ENCODE measurements at places on chromosomes 5 and 9.

- DNase-seq = peak; percentile 26
Observed at GRCh38 chr5:135398160-135398854, 724 bp downstream of the MACROH2A1 start.

DNA sequence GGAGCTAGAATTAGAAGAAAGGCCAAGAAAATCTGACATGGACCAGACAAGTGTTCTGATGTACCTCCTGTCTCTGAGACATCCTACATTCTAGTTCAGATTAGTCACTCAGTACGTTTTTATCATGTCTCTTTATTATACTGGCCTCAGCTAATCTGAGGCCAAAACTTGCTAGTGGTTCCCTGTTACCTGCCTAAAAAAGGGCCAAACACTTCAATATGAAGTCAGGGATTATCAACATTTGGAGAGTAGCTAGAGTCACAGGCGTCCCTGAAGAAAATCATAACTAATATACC lies 587.4 kb downstream of the PRELID2 start:
- no peak for DNase-seq

- peak; percentile 70 for DNase-seq
Observed at GRCh38 chr5:167743695-167744464, 547.6 kb upstream of the WWC1 start.

- no peak for DNase-seq
Observed at GRCh38 chr5:58085800-58086199, 374.1 kb downstream of the PLK2 start.

- no peak for DNase-seq
Observed at GRCh38 chr5:3201941-3202340, 393.7 kb upstream of the IRX1 start.

DNA sequence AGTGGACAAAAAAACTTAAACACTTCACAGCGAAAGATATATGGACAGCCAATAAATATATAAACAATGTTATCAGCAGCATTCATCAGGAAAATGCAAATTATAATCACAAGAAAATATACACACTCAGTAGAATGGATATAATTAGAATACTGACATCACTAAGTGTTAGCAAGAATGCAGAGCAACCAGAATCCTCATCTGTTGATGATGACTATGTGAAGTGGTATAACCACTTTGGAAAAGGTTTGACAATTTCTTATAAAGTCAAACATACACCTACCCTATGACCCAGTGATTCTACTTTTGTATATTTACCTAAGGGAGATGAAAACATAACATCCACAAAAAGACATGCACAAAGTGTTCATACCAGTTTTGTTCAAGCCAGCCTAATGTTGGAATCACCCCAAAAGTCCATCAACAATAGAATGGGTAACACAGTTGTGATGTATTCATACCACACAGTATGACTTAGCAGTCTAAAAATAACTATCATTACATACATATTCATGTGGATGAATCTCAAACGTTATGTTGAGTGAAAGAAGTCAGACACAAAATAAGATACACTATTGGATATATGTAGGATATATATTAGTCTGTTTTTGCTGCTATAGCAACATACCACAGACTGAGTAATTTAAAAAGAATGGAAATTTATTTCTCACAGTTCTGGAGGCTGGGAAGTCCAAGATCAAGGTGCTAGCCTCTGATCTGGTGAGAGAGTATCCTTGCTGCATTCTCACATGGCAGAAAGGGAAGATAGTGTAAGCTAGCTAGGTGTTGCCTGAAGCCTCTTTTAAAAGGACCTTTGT lies 148.8 kb upstream of the ADAMTSL1 start:
- no peak for DNase-seq

DNA sequence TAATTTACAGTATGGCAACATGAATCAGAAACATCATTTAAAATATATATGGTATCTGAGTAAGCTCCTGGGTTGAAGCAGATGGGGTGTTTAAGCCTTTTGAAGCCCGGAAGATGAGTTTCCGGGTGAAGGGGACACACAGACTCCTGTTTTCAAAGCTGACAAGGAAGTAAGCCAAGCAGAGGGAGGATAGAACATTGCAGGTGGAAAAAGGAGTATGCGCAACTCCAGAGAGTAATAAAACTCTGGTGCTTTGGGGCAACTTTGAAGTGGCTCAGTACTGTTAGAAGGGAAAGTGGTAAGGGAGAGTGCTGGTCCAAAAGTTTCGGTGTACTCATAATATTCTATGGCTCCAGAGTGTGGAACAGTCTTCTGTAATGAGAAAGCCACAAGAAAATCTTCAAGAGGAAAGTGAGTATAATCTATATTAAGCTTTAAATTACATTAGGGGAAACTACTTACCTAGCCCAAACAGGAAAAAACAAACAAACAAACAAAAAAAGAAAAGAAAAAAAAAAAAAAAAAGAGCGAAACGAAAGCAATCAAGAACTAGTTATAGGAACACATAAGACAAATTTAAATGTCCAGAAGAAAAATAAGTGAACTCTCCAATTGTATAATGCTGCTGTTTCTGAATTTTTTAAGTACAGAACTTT lies 2.3 kb upstream of the ST8SIA4 start:
- DNase-seq = no peak

DNA sequence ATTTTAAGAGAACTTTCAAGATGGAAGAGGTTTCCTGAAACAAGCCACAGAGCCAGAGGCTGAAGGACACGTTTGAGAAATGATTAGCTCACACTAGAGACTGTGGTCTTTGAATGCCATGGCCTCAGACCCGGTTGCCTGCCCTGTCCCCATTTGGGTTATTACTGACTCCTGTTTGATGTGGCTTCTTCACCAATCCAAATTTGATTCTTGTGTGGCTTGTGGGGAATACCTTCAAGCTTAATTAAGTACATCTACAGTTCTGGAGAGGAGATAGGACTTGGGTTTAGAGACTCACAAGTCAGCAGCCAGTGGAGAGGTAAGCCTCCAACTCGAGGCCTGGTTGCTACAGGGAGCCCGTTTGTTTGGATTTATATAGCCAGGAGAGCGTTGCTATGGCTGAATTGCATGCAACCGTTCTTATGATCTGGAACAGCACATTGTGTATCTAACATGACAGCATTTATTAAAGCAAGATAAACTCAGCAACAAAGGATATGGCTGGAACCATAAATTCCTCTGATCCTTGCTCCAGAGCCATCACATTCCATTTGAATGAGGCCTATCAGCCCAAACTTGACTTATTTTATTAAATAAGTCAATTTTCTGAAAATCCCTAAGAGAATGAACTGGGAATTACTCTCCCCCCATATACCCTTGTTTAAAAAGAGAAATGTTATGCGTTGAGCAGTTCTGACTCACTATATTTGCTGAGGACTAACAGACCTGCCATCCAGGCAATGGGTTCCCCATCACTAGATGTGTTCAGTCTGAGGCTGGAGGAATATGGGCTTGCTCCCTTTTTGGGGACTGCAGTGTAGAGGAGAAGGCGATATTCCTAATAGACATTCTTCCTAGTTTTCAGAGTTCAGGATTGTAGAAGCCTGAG lies 88.4 kb upstream of the TNFSF8 start:
- DNase-seq = peak; percentile 39

- DNase-seq = peak; percentile 62
Observed at GRCh38 chr9:88396836-88397577, 8.8 kb downstream of the SPIN1 start.

- no peak for DNase-seq
Observed at GRCh38 chr9:90909225-90909624, 107.6 kb downstream of the SYK start.

DNA sequence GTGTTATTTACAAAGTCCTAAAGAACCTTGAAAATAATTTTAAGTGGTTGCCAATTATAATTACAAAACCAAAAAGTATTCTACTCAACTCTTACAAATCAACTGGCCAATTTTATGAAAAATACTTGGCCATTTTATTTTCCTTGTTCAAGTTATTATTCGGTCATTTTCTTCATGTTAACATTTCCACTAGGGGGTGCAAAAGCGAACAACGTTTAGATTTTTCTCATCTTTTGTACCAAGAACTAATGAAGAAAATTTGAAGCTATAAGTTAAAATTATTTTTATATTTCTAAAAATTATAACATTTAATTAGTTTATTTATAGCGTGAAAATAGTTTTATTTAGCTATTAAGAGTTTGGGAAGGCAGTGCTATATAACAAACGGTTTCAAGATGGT lies 1453.3 kb downstream of the MAT2B start:
- DNase-seq = no peak

DNA sequence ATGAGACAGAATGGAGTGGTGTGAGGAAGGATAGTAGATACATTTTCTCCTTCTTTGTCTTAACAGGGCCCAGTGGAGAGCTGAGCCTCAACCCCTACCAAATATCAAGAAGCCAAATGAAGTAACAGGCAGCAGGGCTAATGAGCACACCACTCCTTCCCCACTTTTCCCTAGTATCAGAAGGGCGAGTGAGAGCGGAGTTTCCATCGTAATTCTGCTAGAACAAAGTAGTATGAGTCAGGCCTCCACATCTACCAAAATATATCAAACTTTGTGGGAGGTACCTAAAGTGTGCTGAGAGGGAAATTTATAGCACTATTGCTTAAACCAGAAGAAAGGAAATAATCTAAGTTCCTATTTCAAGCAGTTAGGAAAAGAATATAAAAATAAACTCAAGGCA lies 769.0 kb upstream of the RGMB start:
- no peak for DNase-seq

DNA sequence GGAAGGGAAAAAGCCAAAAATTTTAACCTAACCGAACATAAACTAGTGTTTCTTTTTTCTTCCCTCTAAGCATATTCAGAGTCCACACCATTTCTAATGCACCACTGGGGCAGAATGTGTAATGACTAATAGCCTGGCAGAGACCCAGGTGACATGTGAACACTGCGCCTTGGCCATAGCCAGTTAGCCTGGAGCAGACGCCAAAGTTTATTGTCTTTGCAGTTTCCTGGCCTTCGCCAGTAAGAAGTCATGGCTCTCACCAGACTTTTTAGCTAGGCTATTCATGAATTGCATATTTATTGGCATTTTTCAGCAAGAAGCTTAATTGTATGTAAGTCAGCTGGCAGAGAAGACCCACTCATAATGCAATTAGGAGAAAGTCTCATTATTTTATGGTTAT lies 182.8 kb upstream of the SLC27A6 start:
- DNase-seq = peak; percentile 24

DNA sequence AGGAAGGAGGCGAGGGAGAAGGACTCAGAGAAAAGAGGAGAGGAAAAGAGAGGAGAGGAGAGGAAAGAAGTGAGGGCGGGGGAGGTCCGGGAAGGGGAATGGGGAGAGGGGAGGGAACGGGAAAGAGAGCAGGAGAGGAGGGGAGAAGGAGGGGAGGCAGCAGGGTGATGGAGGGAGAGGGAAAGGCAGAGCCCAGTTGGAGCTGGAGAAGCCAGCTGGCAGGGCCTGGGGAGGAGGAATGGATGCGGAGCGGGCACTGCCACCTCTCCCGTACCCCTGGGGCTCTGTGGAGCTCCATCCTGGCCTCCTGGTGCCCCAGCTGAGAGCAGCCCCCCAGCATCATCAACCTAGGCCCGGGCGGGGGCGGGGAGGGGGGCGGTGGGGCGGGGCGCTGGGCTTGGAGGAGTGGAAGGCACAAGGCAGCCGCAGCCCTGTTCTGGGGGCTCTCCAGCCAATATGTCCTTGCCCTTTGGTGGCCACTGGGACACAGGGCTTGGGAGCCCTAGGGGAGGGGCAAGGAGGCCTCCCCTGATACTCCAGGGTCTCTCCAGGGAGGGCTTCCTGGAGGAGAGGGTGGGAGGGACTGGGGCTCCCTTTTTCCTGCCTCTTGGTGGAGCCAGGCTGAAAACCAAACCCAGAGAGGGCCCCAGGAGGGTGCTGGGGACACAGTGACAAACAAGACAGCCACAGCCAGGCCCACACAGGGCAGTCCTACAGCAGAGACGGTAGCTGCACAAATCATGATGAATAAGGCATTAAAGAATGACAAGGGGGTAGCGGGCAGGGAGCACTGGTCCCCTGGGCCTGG lies 123.7 kb downstream of the C9orf50 start:
- DNase-seq = peak; percentile 70

GRCh38 chr9:21104787-21105186 lies 27.0 kb upstream of the IFNB1 start:
- DNase-seq = no peak

GRCh38 chr5:119049824-119050449 lies 20.9 kb upstream of the DMXL1 start:
- DNase-seq = peak; percentile 58

DNA sequence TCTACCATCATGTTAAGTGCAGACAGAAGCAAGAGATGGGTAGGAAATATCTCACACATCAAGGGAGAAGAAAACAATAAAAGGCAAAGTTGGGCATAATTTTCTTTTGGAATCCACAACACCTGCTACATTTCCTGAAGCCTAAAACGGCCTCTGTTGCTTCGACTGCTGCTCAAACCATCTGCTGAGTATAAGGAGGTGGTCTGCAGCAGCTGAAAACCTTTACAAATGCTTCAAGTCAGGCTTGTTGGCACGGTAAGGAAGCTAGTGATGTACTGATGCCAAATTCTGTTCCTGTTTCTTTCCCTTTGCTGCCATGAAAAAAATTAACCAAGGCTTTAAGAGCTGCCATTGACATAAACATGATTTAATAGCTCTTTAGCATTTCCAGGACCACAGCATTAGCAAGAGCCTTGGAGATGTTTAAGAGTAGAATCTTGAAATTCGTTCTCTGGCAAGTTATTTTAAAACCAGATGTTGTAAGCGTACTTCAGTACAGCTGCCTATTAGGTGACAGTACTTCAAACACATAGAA lies 75.6 kb downstream of the DMRTA1 start:
- peak; percentile 0 for DNase-seq

DNA sequence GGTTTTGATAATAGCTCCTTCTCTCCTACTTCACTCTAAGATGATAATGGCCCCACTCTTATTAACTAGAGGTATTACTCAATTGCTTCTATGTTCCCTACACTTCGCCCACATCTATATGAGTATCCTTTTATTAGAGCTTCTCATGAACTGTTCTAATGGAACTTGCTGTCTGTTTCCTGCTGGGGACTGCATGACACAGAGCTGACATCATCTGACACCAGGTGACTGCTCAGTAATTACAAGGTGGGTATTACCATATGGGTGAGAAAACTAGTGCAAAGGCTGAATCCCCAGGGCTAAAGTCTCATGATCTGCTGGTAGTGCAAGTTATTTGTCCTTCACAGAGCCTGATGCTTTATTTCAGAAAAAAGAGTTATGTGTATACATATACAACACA lies 146.2 kb upstream of the PLCXD3 start:
- no peak for DNase-seq

- DNase-seq = no peak
Observed at GRCh38 chr5:20266066-20266465, 278.1 kb upstream of the CDH18 start.

GRCh38 chr5:112310746-112311145 lies 108.3 kb downstream of the EPB41L4A start:
- peak; percentile 59 for DNase-seq

DNA sequence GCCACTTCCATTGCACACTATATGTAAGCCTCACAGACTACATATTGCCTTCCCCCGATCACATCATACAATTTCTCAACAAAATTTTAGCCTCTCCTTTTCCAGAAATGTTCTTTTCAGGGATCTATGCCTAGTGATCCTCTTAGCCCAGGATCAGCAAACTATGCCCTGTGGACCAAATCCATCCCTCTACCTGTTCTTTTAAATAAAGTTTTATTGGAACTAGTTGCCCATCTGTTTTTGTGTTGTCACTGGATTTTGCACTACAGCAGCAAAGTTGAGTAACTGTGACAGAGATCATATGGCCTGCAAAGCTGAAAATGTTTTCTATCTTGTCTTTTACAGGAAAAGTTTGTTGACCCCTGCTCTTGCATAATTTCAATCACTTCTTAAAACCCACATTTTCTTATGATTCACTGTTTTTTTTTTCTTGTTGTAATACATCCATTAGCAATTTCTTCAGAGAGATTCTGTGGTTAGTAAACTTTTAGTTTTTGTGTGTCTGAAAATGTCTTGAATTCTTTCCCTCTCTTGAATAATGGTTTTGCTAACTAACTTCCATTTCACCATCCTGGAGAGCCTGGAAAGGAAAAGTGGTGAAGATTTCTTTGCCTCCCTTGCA lies 7.1 kb downstream of the TXNDC8 start:
- no peak for DNase-seq
